ENCODE measurements at places on chromosomes 6 and 20. TPM values are rescaled to one million over a fixed set of nuclear protein-coding genes. Genes with fewer than 3 reads are reported as not detected.

The LAMP5 gene
- 1.6 TPM for total RNA-seq

The BPIFB2 gene
- total RNA-seq: not detected

The DEF6 gene
- total RNA-seq: 11.6 TPM

The CCN6 gene
- 0.18 TPM for total RNA-seq

The GGTLC1 gene
- total RNA-seq: not detected

The BCAS4 gene
- 4.8 TPM for total RNA-seq

The CYP24A1 gene
- total RNA-seq: not detected

The DSP gene
- 7.2 TPM for total RNA-seq

The ZNFX1 gene
- total RNA-seq: 40.7 TPM

The NDUFAF5 gene
- total RNA-seq: 28.2 TPM

The KCNK16 gene
- not detected for total RNA-seq

The TREM1 gene
- total RNA-seq: 9.8 TPM

DNA sequence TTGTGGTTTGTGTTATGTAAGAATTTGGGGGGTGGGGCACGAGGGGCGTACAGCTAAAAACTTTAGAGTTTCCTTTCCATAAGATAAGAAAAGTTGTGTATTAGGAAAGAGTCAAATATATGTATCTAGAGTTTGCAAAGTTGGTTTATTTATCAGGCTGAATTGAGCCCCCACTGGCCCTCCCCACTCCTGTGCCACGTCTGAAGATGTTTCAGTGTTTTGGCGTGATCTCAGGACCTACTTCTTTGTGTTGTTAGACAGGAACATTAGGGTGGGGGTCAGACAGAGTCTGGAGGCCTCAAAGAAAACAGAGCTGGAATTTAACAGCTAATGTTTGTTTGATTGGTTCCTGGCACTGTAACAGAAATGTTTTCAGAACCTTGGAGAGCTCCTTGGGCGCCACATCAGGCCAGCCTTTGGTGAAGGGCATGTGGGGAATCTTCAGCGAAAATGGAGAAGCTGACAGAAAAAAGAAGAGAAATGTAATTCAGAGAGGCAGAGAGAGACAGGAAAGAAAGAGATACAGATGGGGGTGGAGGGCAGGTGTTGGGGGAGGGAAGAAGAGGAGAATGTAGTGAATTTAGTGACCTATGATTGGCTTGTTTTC is 674 bp downstream of the NRSN1 start:
- no peak for DNase-seq

DNA sequence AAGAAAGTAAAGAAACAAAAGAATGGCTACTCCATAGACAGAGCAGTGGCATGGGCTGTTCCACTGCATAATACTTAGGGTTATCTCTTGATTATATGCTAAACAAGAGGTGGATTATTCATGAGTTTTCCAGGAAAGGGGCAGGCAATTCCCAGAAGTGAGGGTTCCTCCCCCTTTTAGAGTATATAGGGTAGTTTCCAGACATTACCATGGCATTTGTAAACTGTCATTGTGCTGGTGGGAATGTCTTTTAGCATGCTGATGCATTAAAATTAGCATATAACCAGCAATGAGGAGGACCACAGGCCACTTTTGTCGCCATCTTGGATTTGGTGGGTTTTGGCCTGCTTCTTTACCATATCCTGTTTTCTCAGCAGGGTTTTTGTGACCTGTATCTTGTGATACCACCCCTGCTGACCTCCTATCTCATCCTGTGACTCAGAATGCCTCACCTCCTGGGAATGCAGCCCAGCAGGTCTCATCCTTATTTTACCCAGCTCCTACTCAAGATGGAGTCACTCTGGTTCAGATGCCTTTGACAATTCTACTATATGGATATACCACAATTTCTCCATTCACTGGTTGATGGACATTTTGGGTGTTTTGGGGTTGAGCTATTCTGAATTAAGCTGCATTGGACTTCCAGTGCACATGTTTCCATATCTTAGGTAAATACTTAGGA is 280.6 kb downstream of the FARS2 start:
- DNase-seq: no peak

- no peak for DNase-seq
Observed at GRCh38 chr6:111406200-111406721, 76.8 kb downstream of the REV3L start.

DNA sequence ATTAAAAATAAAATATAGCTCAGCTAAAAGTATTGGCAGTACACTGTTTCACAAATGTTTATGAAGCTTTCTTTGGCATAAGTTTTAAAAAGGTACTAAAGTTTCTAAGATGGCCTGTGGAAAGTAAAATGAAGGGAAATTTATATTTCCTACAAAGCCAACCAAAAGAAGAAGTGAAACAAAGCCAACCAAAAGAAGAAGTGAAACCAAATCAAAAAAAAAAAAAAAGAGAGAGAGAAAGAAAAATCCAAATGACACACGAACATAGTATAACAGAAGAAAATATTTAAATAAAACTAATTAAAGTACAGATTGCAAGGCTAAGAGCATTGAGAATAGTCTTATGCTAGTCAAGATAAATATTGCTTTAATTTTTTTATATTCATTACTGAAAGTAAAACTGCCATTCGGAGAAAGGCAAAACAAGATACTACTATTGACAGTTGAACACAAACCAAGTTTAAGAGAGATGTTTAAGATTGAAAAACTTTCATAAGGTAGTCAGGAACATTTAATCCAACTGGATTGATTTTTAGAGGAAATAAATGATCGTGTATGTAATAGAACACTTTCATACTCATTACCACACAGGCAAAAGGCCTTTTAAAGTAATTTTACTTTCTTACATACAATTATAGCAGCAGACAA is 12.8 kb upstream of the KHDRBS2 start:
- DNase-seq: no peak

DNA sequence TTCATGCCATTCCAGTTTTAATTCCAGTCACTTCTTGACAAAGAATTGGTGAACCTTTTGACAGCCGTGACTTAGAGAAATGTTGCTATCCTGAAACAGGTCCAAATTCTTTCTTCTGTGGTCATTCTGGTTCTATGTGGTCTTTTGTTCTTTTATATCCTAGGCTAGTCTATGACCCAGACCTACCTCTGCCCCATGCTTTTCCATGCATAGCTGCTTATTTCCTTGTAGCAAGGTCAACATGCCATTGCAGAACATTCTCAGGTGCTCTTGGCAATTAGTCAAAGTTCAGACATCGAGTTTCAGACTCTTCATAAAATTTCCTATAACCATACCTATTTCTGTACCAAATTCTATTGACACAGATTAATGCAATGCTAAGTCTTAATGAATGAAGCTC is 202.6 kb downstream of the PLCB1 start:
- DNase-seq: no peak

DNA sequence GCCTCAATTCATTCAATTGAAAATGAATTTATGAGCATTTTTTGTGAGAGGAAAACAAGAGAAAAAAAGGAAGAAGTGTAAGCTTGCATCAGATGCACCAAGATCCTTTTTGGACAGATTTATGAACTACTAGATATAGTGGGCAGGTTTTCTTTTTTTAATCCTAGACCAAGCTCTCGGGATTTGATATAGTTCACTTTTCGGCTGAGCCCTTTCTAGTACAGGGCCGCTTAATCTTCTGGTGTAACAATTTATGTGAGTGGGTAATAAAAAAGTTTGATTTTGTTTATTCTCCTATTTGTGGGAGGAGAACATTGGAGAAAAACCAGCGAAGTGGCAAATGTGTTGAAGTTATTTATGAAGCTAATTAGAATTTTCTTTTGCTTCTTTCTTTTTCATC is 538.0 kb downstream of the UTRN start:
- no peak for DNase-seq

DNA sequence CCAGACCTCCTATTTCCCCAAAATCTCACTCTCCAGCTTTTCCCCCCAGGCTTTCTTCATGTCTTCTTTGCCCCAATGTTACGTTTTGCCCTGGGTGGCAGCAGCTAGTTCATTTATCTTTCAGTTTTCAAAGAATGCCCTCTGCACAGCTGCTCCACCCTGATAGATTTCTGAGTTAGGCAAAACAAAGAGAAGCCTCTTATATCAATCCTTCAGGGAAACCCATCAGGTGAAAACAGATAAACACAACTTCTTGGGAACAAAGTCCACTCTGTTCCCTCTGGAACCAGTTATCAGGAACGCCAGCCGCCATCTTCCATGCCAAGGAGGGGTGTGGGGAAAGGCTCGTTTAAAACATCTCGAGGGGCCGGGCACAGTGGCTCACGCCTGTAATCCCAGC is 34.0 kb downstream of the ZBTB9 start:
- no peak for DNase-seq

DNA sequence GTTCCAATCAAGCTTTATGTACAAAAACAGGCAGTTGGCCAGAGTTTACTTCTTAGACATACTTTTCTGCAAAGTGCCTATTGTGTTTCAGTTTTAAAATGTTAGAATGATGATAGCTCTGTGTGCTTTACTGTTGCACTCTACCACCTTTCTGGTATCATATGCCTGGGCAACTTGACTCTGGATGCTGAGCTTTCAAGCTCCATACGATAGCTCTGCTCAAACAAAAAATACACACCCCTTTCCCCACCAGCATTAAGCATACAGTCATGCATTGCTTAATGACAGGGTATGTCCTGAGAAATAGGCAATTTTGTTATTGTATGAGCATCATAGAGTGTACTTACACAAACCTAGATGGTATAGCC is 123.1 kb downstream of the RCAN2 start:
- no peak for DNase-seq

GRCh38 chr6:17200395-17200794 is 80.8 kb upstream of the RBM24 start:
- DNase-seq: no peak

DNA sequence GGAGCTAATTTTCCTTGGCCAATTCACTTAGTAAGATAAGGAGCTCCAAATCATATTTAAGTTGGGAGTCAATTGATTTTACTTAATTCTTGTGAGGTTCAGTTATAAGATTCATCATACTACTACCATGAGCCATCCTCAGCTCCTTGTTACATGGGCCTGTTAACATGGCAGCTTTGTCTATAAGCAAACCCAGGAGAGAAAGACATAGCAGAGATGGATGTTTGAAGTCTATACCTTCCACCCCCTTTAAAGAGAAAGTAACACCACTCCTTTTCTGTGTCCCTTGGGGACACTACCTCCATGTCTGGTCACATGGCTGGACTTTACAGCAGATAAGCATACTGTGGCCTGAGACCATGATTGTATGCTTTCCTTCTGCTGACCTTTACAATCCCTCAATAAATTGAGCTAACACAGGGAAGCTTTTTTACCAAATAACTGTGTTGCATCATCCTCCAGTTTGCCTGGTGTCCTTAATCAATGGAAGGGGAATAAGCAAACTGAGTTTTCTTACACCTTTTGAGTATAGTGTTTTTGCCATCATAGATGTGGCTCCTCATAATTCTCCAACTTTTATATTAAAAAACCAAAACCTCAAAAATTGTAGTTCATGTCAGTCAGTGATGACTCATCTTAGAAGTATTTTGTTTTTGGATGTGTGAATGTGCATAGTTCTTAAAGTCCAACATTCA is 9.8 kb upstream of the ZNFX1 start:
- no peak for DNase-seq

GRCh38 chr6:94133106-94133505 is 713.7 kb upstream of the EPHA7 start:
- DNase-seq: no peak

DNA sequence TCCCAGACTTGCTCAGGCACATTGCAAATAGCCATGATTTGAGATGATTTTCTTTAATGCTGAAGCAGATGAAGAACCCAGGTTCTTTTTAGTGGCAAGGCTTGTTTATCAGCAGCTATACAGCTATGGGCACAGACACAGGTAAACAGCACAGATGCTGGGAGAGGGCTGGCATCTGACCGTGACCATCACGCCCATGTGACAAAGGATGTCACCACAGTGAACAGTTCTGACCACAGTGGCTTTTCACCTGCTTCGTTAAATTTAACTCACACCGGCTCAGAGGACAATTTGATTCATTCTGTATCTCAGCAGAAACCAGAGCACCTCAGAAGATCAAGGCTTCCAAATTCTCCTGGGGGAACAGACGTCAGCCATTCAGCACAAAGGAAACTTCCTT is 142.6 kb downstream of the CDH26 start:
- no peak for DNase-seq

GRCh38 chr6:44892579-44892978 is 435.6 kb upstream of the RUNX2 start:
- DNase-seq: no peak

- no peak for DNase-seq
Observed at GRCh38 chr6:85186546-85187175, 263.2 kb upstream of the NT5E start.

DNA sequence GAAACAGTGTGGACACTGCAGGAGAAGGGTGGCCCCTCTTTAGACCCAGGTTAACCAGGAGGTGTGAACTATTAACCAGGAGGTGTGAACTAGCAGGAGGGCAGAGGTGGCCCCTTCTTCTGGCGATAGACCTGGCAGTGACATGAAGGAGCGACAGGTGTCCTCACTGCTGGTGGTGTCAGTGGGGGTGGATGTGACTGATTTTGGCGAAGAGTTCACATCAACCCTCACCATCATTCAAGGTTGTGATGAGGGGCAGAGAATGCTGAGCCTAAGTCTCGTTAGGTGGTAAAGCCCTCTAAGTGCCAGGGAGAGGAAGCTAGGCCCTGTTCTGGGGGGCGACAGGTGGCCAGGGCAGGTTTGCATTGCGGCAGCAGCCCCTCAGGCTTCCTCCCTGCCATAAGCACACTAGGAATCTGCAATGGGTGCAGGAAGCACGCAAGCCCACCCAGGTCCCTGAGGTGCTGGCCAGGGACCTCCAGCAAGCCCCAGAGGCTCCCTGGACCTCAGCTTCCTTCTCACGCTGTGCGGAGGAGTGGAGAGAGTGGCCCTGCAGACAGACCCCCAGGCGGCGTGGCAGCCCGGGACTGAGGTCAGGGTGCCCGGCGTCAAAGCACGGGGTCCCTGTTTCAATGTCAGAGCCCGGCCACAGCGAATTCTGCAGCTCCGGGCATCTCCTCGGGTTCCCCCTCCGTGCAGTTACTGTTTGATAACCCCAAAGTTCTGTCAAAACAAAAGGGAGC is 13.7 kb downstream of the NPEPL1 start:
- peak; percentile 43 for DNase-seq

GRCh38 chr6:156865019-156865629 is 87.9 kb downstream of the ARID1B start:
- no peak for DNase-seq

DNA sequence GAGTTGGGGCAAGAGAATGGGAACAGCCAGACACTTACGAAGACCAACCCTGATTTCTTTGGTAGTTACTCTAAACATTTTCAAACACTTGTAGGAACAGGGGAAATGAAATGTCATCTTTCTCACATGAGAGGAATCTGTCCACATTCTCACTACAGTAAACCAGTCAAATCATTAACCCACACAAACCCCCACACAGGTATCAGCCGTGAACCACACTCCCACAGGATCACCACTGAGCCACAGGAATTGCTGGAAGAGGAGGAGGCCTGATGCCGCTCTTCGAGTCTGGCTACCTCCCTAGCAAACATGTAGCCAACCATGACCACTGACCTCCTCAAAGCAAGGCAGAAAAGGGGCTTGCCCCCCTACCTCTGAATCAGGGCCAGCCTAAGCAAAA is 6.9 kb upstream of the RSPO3 start:
- no peak for DNase-seq

- DNase-seq: no peak
Observed at GRCh38 chr20:37759761-37760209, 66.0 kb downstream of the CTNNBL1 start.
